ENCODE measurements at places on chromosomes 3 and 15.

GRCh38 chr3:53478166-53478830 is 16.1 kb upstream of the CACNA1D start:
- DNase-seq, result no peak

DNA sequence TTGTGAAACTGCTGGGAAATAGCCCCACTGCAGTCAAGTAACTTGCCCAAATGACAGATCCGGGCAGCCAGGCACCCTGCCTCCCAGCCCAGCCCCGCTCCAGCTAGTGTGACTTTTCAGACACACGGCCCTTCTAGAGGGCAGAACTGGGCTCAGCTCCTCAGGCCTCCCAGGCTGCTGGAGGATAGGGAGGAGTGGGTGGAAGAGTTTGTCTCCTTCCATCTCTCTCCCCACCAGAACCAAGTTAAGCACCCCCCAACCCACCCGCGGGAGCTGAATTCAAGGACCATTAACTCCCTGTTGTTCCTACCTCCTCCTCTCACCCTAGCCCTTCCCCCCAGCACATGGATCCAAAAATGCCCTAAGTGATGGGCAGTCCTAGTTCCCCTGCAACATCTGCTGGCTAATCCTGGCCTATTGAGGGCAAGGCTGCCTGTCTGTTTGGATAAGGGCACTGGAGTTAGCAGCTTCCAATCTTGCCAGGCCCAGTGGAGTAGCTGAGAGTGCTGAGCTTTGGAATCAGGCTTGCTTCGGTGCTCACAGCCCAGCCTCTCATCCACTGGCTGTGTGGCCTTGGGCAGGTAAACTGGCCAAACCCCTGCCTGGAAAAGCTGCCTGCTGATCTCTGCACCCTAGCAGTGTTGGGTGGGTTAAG is 3.1 kb downstream of the CCDC33 start:
- DNase-seq, result no peak

DNA sequence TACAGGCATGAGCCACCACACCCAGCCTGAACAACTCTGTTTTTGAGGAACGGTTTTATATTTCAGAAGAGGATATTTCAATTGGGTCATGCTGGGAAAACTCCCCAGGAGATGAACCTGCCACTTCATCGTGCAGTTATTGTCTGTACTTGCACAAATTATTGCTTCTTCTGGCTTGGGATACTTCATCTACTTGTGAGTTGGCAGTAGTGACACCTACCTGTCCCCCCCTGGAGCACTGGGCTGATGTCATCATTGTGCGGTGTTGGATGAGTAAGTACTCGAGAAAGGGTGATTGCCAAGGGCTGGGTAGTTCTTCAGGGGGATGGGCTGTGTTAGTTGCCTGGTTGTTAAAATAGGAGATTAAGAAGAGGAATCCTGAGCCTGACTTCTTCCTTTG is 85.1 kb upstream of the SAMMSON start:
- no peak for DNase-seq

- DNase-seq, result no peak
These were observed 20.6 kb downstream of the LRRK1 start for GRCh38 chr15:100939791-100940190.

DNA sequence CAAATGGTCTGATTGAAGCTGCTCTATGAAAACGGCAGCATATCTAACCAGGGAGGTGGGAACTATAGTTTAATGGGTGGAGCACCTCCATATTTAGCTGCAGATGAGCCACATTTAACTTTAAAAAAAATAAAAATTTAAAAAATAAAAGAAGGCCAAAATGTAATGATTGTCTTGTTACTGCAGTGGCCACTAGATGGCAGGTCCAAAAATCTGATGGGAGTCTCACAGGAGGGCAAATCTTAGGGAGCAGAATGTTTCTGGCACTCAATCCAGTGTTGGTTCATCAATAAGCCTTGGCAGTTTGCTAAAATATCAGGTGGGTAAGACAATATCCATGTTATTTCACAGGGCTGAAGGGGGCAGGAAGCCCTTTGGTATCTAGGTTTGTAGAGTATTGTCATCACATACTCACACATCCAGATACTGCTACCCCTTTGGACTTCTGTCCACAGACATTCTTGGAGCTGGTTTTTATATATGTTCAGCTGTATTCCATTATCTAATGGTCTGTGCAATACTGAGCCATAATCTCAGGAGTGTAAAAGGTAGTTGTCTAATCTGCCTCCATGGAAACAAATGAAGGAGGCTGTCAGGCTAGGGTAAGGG is 233.3 kb downstream of the TIGIT start:
- no peak for DNase-seq

DNA sequence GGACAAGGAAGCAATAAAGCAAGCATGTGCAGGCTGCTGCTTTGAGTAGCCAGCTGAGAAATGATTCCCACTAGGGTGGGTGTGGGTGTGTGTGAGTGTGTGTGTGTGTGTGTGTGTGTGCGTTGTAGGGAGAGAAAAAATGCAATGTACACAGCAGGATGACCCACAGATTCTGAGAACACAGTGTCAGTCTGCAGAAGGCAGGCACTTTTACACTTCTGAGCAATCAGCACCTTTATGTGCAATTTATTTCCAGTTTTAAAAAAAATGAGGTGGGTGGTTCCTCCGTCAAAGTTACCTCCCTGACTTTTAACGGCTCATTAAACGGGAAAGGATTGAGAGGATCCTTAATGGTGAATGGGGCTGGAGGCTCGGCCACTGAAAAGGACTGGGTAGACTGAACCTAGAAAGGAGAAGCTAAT is 38.5 kb upstream of the LIPC start:
- DNase-seq, result no peak

DNA sequence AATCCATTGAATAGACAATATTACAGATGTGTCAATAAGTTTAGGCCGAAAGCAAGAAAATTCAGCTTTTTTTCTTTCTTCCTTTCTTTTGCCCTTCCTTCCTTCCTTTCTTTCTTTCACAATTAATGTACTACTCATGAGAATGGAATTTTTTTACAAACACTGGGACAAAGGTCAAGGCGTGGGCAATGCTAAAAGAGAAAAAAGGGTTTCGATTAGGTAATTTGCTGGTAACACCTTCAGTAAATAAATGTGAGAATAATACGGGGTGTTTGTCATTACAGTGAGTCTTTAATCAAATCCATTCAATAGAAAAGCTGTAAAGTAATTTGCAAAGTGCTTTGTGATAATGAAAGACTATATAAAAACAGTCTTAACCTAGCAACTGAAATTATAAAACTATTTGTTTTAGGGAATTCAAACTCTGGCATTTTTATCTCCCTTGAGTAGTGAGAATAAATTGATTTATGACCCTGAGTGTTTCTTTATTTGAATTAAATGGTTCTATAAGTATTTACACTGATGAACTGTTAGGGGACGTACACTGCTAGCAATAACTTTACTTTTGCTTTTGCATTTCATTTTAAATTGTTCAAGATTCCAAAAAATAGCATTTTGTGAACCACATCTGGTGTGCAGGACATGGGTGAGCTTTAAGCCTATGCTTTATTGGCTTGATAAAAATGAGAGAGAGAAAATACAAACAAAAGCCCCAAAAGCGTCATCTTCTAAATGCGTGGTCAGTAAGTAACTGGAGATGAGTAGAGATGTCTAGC is 104.2 kb upstream of the THRB start:
- no peak for DNase-seq

DNA sequence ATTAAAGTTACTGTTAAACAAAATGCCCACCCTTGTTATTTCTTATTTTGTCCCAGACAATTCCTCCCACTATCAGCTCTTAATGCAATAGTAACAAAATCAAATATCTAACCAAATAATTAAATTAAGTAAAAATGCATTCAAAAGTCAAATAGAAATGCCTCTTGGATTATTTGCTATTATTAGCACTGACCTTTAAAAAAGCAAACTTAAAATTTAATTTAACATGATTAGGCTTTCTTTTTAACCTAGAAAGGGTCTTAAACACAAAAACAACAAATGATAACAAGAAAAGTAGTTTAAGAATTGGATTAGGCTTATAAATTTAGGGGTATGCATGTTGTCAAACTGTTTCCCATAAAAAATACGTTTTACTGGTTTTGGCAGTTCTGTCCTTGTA is 159.8 kb downstream of the CBLB start:
- DNase-seq, result no peak

Data from GDM1 (cell line).